ENCODE measurements at places on chromosomes 5 and 9. TPM values are rescaled to one million over a fixed set of nuclear protein-coding genes. Genes with fewer than 3 reads are reported as not detected.

The MAMDC2 gene
- 4.5 TPM for total RNA-seq

The PCDHGB2 gene
- total RNA-seq, result 2.9 TPM

The GPX3 gene
- 328 TPM for total RNA-seq

The BDP1 gene
- 36.0 TPM for total RNA-seq

The ADAMTSL2 gene
- total RNA-seq, result 1.1 TPM

The GHR gene
- 5.5 TPM for total RNA-seq

The RFK gene
- 14.1 TPM for total RNA-seq
